Inflammatory macrophage (primary cell): ENCODE measurements at places on chromosomes 1 and 21.

DNA sequence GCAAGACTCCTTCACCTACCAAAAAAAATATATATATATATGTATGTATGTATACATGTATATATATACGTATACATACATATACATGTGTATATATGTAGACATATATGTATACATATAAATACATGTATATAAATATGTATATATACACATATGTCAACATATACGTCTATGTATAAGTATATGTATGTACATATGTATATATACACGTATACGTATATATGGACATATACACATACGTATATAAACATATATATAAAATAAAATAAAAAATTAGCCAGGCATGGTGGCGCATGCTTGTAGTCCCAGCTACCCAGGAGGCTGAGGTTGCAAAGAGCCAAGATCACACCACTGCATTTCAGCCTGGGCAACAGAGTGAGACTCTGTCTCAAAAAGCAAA lies 31.6 kb downstream of the BRWD1 start:
- DNase-seq, result no peak

DNA sequence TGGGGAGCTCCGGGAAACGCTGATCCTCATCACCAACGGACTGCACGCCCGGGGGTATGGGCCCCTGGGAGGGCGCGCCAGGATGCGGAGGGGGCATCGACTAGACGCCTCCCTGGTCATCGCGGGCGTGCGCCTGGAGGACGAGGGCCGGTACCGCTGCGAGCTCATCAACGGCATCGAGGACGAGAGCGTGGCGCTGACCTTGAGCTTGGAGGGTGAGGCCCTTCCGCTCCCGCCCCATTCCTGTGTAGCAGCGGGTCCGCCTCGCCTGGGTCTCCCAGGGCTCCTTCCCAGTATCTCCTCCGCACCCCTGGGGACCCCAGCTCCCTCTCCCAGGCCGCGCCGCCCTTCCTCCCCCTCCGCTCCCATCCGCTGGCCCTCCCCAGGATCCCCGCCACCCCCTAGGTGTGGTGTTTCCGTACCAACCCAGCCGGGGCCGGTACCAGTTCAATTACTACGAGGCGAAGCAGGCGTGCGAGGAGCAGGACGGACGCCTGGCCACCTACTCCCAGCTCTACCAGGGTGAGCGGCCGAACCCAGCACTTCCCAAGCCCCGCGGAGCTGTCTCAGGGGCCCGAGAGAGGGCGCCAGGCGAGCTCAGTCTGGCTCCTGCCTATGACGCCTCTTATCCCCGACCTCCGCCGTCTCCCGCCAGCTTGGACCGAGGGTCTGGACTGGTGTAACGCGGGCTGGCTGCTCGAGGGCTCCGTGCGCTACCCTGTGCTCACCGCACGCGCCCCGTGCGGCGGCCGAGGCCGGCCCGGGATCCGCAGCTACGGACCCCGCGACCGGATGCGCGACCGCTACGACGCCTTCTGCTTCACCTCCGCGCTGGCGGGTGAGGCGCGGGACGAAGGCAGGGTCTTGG lies 5.0 kb downstream of the HAPLN2 start:
- DNase-seq, result no peak

DNA sequence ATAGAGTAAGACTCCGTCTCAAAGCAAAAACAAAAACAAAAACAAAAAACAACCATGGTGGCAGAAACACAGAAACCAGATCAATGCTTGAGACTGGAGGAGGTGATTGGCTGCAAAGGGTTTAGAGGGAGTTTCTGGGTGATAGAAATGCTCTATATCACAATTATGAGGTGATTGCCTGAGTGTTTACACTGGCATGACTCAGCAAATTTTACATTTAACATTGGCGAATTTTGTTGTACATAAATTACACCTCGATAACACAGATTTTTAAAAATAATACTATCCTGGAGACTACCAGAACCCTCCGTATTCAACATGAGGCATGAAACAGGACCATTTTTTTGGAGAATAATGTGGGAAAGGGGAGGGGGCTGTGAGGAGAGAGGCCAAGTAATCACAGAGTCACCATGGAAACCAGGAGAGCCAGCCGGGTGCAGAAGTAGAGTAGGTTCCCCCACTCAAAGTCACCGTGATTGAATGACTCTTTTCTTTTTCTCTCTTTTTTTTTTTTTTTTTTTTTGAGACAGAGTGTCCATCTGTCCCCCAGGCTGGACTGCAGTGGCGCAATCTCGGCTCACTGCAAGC lies 24.3 kb downstream of the HEYL start:
- no peak for DNase-seq

GRCh38 chr1:32967888-32968568 lies 3.4 kb upstream of the RNF19B start:
- no peak for DNase-seq

DNA sequence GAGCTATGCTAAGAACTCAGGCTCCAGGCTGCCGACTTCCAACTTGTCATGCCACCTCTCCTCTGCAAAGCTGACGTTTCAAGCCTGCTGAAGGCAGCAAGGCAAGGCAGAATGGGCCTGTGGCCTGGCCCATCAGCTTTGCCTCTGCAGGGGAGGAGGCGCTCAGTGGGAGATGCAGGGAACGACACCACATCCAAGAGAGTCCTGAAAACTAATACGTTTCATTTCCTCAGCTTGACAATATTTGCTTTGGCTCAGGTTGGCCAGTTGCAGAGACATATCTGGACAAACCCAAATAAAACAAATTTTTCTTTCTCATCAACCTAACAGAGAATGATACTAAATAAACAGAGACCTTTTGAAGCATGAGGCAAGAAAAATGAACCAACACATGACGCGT lies 35.3 kb downstream of the BEND5 start:
- no peak for DNase-seq
